ENCODE measurements at places on chromosomes 5 and 9.

DNA sequence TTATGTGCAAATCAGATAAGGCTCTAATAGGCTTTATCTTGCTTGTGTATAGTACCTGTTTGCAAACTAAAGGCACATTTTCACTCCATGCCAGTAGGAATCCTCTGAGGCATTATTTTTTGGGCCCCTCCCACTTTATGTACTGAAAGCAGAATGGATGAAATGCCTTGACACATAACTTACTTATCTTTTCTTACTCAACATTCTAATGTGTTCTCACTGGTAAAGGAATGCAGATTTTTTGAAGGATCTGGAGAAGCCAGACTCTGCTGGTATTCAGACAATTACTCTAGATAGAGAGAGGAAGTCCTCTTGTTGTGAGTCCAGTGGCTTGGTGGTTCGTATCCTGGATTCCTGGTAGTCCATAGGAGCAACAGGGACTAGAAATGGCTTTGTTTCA is 336.7 kb downstream of the CCDC171 start:
- DNase-seq, result no peak

GRCh38 chr5:141637123-141637766 is 448 bp downstream of the RELL2 start:
- DNase-seq, result no peak

DNA sequence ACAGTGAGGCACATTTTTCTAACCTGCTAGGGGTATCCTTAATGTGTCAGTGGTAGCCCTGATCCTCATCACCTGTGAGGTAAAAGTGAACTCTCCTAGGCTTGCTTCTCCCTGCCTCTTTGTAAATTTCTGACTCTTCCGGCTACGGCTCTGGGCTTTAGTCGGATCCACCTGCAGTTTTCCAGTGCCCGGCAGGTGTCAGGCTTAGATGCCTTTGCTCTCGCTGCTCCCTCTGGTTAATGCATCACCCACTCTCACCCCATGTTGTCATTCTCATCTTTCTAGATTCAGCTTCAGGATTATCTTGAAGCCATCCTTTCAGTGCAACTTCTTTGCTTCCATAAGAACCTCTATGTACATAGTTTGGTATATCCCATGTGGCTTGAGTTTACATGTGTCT is 3.6 kb downstream of the CEP78 start:
- no peak for DNase-seq

- DNase-seq, result no peak
Observed at GRCh38 chr5:133948721-133949120, 19.7 kb downstream of the C5orf15 start.

DNA sequence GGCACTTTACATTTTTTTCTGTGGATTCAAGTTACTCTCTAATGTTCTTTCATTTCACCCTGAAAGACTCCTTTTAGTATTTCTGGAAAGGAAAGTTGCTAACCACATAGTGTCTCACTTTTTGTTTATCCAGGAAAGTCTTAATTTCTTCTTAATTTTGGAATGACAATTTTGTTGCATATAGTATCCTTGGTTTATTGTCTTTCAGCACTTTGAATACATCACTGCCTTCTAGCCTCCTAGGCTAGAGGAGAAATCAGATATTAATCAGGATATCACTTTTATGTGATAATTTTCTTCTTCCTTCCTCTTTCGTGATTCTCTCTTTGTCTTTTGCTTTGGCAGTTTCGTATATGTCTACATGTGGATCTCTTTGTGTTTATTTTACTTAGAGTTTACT is 11.4 kb downstream of the ADGRV1 start:
- no peak for DNase-seq

GRCh38 chr5:73122875-73123810 is 2.8 kb downstream of the TMEM171 start:
- DNase-seq, result no peak

DNA sequence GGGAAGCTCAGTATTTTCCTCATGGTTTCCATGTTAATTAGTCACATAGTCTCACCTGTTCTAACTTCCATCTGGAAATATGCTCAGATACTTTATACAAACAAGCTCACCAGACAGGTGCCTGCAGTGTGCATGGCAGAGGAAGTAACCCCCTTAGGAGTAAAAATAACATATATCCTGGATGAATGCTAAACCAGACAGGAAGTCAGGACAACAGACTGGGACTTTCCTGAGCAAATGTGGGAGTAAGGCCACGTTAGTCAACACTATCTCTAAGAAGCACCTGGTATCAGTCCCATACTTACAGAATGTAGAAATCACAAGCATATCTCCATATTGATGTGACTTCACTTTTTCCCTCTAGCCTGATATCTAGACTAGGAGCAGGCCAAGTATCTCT is 128.4 kb downstream of the SEC61B start:
- no peak for DNase-seq

GRCh38 chr5:10476878-10477277 is 35.2 kb downstream of the ROPN1L start:
- no peak for DNase-seq

- DNase-seq, result no peak
Observed at GRCh38 chr9:68895741-68896478, 118.0 kb downstream of the PRKACG start.

DNA sequence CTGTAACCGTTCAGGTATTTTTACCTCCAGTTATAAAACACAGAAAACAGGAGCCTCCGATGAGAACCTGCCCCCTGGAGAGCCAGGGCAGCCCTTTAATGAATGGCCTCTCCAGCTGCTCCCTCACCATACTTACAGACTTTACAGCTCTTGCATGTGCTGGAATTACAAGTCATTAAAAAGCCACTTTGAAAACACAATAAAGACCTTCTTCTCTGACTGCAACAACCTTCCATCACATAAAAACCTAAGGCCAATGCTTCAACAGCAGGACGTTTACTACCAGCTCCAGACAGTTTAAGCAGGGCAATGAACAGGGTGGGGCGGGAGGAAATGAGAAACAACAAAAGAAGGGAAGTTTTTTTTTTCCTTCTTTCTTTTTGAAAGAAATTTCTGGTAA is 213.8 kb downstream of the MLLT3 start:
- DNase-seq, result no peak

- DNase-seq, result no peak
Observed at GRCh38 chr9:23665635-23666034, 160.4 kb downstream of the ELAVL2 start.

GRCh38 chr9:138082918-138083636 is 205.5 kb downstream of the CACNA1B start:
- no peak for DNase-seq

DNA sequence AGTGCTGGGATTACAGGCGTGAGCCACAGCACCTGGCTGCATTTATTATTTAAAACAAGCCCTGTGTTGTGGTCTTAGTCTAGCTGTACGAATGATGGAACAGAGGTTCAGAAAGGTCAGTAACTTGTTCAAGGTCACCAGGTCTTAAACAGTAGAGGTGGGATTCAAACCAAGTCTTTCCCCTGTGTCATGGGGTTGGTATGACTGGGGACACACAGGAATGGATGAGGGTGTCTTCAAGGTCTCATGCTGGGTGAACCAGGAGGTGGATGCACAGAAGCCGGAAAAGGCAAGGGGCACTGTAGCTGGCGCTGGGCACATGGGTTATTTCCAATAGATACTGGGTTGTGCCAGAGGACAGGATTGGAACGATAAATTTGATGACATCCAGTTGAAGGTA is 32.2 kb upstream of the TJP2 start:
- DNase-seq, result no peak

DNA sequence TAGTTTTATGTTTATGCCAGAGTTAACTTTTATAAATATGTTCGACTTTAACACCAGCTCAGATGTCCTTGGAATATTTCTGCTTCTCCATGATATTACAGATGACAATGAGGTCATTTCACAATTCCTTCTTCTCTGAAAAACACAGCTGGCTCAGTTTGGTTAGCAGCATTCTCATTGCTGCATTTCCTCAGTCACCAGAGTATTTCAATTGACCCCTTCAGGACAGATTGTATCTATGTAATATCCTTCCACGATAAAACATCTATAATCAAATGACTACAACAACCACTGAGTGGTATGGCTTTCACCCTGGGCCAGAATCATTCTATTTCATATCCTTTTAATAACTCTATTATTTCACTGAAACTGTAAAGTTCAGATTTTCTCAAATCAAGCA is 148.7 kb downstream of the OXCT1 start:
- DNase-seq, result no peak

GRCh38 chr9:123131258-123131657 is 97.8 kb downstream of the GPR21 start:
- DNase-seq, result peak; percentile 39

GRCh38 chr9:37329576-37329975 is 92.9 kb upstream of the GRHPR start:
- DNase-seq, result no peak
